ENCODE measurements at places on chromosomes 1 and 21.
A peak's percentile ranks its signal among the peaks of the same experiment; 100 is the strongest.

DNA sequence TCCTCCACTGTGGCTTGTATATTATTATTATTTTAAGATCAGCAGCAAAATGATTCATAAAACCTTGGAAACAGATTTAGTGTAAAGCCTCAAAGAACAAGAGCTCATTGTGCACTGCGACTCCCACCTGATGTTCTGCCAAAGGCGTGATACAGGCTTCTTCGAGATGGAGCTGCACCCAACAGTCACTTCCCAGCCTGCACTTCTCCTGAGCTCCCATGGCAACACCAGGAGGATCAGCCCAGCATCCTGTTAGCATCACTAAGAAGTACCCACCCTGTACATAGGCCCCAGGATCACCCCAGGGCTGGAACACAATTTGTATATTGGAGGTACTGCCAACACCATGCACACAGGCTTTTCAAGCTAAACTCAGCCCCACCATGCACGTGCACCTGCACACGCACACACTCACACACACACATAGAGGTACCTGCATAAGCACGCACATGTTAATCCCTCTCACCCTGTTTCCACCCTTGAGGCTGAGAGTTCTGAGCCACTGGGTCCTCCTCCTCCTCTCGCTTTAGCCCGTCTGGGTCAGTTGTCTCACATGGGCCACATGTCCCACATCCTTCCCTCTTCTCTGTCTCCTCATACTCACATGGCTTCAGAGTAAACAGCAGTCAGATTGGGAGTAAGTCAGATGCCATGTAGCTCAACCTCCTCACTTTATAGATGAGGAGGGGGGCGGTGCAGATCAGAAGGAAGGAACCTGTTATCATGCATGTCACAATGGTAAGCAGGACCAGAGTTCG, 281.9 kb upstream of the POU3F1 start:
- no peak for DNase-seq

- no peak for DNase-seq
These were observed 1.7 kb upstream of the NEGR1 start for GRCh38 chr1:72284084-72284347.

- DNase-seq: no peak
These were observed 19.5 kb upstream of the WARS2 start for GRCh38 chr1:119159966-119160365.

- DNase-seq: peak; percentile 18
These were observed 60.6 kb downstream of the NFIA start for GRCh38 chr1:61142726-61143500.

DNA sequence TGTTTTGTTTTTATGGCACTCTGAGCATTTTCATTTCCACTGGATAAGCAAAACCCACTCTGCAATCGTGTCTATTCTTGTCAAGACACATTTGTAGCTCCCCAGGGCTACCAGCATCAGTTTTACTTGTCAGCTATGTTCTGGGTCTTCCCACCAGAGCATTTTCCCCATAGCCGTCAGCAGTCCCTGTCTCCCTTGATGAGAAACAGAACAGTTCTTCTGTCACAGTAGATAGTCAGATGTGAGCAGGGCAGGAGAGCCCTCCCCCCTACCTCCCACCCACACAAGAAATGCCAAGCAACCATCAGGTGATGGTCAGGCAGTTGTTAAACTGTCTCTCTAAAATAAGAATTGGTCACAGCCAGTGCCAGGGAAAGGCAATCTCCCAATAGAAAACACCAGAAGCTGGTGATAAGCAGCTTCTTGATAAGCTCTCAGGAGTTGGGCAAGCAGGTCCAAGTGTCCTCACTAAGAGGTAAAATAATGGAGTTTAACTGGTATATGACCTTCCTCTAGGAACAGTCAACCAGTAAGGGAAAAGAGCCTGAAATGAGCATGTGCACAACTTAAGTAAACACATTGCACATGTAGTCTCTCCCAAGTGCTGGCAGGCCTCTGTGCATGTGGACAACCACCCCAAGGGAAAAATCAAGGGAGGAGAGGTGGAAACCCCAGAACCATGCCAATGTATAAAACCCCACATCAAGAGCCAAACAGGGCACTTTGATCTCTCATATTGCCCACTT, 208.2 kb downstream of the S1PR1 start:
- DNase-seq: no peak

- DNase-seq: no peak
These were observed 676.0 kb downstream of the PLA2G4A start for GRCh38 chr1:187504779-187505178.

GRCh38 chr21:40553781-40554180, 293.2 kb downstream of the DSCAM start:
- DNase-seq: no peak

DNA sequence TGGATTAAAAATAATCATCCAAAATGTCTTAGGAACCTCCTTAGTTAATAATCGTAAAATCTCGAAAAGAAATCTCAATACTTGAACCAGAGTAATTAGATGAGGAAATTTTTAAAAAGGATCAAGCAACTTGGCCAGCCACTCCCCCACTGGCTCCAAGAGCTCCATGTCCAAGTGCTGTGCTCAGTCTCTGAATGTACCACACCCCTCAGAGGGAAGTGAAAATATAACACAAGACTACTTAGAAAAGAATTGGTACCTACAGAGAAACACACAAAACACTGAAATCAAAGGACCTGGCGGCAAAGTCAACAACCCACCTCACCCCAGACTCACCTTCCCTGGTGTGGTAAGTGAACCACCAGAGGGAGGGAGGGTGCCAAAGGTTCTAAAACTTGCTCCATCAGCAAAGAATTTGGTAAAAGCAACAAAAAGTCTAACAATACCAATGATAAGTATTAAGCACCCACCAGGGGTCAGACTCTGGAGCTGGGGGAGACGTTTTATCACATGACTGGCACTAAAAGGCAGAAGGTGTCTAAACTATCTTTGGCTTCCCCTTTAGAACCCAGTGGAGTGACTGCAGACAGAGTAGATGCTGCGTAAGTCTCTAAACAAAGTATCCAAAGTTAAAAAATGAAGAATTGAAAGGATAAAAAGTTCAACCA, 14.0 kb downstream of the LBR start:
- no peak for DNase-seq

- no peak for DNase-seq
These were observed 479.0 kb downstream of the PTBP2 start for GRCh38 chr1:97200595-97200994.

DNA sequence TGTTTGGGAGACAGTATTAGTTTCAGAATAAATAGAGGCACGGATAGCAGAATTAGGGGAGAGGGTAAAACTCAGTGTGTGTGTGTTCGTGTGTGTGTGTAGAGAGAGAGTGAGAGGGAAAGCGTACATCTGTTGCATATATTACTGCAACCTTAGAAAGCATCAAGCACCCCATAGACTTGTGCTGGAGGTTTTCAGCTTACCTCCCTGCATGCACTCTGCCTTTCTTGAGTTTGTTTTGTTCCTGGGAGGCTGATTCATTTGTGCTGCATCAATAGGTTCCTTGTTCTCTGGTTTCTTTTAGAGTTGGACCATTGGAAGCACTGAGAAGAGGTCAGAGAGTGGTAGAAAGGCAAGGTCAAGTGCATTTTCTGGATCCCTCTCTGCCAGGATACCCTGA, 104.4 kb upstream of the KCNK1 start:
- no peak for DNase-seq

DNA sequence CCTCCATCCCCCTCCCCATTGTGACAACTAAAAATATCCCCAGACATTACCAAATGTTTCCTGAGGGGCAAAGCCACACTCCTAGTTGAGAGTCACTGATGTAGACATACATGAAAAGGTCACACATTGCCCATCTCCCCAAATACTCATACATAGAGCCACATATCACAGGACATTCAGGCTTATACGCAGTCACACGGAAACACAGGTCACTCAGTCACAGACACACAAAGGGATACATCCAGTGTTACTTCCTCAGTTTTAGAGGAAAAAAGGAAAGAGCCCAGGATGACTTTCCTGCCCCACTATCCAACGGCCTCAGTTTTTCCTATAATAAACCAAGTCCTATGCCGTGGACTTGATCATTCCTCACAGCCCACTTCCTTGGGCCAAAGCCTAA, 1.9 kb downstream of the SLC39A1 start:
- DNase-seq: no peak

DNA sequence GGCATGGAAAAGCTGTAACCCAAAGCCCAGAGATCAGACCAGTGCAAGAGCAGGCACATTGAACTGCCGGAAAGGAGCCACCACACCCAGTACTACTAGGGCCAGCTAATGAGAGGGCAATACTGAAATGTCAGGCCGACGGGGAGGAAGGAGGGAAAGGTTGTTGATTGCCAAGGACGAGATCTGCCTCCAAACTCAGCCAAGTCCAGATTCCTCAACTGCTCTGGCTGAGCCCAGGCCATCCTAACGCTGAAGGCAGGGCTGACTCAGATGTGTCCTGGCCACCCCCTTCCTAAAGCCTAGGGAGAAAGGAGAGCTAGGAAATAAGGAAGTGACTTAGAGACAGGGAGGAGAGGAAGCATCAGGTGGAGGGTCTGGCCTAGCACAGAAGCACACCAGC, 42.1 kb upstream of the IPO9 start:
- DNase-seq: no peak

DNA sequence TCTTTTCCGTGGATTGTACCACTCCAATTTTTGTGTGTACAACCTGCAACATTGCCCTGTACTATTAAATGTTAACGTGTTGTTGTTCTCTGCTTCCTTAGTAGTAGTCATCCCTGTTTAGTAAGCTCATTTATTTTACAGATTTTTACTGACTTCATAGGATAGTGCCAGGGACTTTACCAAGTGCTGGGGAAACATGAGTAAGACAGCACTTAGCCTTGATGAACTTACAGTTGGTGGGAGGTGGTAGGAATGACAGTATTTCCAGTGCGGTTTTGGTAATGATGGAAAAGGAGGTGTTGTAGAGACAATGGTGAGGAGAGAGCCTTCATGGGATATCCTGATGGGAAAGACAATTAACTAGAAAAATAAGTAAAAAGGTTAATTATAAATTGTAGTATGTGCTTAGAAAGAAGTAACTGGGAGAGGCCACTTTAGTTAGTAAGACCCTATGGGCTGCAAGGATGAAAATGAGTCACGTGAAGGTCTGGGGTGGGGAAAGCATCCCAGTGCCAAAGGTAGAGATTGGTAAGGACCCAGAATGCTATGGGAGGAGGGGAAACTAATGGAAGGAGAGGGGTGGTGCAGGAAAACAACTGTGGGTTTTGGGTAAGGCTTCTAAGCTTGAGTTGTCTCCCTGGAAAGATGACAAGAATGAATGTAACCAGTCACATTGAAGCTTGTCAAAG, 1.7 kb downstream of the RLF start:
- no peak for DNase-seq

DNA sequence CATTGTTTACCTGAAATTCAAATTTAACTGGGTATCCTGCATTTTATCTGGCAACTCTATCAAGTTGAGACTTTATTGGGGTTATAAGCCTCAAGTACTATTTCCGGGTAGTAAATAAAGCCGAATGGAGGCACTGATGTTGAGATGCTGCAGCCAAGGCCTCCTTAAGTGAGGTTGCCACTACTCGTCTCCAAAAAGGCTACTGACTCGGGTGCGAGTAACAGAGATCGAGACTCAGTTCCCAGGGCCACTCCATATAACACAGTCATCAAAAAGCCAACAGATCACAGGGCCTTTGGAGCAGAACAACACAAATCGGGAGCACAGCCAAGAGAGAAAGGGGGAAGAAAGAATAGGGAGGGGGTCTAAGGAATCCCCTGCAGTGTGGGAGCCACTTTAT, 524 bp downstream of the COPA start:
- DNase-seq: no peak

DNA sequence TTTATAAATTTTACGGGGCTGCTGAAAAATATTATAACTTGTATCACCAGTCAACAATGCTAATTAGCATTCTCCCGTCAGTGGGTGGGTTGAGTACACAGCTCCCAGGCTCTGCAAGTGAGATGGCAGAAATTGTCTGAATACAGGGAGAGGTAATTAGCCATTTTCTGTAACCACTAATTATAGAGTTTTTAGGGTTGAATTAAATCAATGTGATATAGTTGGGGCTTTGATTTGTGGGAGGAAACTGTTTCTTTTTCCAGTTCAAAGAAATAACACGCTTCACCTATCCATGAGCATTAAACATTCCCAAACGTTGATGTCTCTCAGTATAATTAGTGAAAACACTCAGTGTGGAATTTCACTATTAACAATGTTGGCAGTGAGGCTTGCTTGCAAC, 1.5 kb downstream of the VANGL1 start:
- DNase-seq: no peak

DNA sequence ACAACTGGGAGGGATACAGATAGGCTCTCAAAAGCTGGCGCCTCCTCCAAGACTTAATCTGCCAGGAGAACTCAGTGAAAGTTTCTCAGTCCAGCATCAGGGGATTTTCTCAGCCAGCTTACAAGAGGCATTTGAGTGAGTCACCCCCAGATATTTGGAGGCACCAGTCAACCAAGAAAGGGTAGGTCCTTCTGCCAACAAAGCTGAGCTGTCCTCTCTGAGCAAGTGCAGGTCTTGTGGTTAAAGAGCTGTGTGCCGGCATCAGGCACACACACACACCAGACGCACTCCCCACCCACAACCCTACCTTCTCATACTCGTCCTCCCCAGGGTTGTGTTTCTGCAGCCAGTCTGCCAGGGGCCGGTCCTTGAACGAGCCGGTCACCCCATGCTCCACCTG, 27.0 kb upstream of the PPP1R15B start:
- no peak for DNase-seq

DNA sequence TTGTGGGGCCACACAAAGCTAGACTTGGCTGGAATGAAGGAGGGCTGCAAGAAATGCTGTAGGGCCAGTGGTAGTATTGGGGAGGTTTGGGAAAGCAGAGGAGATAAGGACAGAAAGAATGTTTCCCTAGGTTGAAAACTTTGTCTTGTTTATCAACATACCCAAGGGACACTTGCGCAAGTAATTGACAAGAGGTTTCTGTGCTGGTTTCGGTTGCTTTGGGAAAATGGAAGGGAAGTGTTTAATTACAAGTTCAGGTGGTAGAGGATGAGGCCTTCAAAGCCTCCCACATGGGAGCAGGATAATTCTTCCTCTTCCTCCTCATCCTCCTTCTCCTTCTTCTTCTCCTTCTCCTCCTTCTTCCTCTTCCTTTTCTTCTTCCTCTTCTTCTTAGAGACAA, 182.1 kb upstream of the LMO4 start:
- DNase-seq: no peak

- DNase-seq: no peak
These were observed 4.2 kb downstream of the RNPC3 start for GRCh38 chr1:103529746-103530145.

DNA sequence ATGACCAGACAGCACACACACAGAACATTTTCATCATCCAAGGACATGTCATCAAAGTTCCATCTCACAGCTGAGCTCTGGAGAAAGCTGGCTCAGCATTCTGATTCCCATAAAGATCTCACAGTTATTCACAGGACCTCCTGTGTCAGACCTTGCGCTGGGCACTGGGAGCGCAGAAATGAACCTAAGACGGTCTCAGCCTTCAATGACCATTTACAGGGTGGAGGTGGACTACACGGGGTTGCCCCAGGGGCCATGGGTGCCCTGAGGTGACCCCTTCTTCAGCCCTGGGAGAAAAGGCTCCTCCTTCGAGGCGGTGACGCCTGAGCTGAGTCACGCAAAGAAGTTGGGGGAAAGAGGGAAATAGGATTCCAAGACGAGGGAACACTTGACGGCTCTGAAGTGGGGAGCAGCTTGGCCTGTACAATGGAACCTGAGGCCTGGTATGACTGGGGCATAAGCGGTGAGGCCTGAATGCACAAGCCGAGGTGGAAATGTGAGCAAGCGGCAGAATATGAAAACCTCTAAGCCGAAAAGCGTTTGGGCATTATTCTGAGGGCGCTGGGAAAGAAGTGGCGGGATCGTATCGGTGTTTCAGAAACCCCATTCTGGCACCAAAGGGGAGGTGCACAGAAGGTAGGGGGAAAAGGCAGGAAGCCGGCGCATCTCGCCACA, 797 bp downstream of the CC2D1B start:
- DNase-seq: no peak

All from NCI-H1930 (cell line).